ENCODE measurements at places on chromosomes 6 and 20.

- DNase-seq = no peak
These were observed 286.9 kb downstream of the PTPRK start for GRCh38 chr6:128233531-128233930.

DNA sequence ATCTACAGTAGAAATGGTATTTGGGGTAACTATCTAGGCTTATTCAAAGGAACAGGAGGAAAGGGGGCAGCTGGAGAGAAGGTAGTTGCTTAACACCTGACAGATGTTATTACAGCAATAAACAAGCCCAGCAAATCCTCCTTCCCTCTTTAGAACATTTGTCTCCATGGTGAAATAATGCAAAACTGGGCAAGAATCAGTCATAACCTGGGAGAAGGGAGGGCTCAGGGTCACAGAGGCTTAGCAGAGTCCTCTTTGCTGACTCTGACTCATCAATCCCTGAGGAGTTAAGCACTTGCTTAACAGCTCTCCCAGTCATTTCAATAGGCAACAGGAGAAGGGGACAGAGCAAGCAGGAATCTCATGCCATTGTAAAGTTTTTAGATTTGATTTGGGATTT is 230.3 kb downstream of the IBTK start:
- no peak for DNase-seq

DNA sequence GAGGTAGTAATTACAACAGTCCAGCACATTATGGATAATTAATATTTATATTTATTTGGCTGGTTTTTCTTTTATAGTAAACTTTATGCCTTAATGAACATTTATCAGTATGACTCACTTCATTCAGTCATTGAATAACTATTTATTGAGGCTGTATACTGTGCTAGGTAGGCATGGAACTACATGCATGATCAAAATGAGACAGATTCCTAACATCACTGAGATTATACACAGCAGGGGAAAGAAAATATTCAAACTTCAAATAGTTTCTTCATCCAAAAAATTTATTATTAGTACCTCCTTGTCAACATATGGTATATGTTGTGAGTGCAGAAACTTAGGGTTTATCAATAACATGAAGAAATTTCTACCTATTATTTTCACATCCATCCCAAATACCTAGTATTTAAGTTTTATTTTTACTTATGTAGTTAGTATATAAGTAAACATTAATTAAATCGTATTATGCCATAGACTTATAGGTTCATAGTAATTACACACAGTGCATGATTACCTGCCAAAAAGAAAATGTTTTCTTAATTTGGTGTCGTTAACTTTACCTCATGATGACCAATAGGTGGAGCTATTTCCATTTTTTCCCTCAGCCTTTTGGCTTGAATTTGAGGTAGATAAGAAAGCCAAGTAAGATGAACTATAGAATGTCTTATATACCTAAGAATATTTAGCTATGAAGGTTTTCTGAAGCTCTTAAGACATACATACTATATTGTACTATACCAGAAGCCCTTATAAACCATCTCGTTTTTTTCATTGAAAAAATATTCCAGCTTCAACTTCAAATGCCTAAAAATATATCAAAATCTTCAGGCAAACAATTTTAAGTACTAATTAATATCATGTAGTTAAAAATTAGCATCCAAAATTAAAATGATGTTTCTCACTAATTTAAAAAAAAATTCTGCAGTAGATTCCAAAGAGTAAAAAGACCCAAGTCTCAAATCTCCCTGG is 12.5 kb upstream of the TMEM30A start:
- no peak for DNase-seq

GRCh38 chr6:84927551-84927950 is 163.2 kb upstream of the TBX18 start:
- no peak for DNase-seq

GRCh38 chr20:62196286-62196685 is 13.5 kb downstream of the MTG2 start:
- DNase-seq = no peak

- DNase-seq = no peak
These were observed 584.7 kb downstream of the BMP2 start for GRCh38 chr20:7352165-7352564.

DNA sequence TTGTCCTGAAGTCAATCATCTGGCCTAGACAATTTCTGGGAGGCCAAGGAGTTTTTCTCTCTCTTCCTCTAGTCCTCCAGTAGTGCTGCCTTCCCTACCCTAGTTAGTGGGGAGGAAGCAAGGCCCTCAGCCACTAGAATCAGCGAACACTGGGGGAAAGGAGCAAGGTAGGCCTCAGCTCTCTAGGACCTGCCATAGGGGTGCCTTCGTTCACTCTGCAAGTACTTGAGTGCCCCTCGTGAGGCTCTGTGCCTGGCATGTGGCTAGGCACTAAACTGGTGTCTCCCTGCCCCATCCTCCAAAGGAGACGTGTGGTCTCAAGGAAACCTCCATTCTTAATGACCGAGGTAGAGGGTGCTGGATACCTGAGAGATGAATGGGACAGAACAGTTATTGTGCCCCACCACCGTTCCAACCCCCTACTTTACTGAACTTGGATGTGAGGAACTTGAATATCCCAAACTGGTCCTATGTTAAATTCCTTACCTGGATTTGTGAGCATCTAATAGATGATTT is 1.1 kb downstream of the DEF6 start:
- no peak for DNase-seq

DNA sequence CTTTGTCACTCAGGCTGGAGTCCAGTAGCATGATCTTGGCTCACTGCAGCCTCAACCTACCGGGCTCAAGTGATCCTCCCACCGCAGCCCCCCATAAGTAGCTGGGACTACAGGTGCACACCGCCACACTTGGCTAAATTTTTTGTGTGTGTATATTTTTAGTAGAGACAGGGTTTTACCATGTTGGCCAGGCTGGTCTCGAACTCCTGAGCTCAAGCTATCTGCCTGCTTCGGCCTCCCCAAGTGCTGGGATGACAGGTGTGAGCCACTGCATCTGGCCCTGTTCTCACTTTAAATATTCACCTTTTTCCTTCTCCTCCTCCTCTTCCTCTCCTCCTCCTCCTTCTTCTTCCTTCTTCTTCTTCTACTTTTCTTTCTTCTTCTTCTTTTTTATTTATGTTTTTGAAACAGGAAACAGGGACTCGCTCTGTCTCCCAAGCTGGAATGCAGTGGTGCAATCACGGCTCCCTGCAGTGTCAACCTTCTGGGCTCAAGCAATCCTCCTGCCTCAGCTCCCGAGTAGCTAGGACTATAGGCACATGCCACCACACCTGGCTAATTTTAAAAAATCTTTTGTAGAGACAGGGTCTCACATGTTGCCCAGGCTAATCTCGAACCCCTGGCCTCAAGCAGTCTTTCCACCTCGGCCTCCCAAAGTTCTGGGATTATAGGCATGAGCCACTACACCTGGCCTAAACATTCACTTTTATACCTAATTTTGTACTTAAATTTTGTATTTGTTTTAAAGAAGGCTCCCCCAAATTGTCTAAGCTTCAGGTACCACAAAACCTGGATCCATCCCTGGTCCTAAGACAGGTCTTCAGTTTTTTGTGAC is 47.2 kb upstream of the NCOA3 start:
- DNase-seq = no peak

- DNase-seq = no peak
These were observed 67.1 kb upstream of the SLC2A12 start for GRCh38 chr6:134119486-134119885.

DNA sequence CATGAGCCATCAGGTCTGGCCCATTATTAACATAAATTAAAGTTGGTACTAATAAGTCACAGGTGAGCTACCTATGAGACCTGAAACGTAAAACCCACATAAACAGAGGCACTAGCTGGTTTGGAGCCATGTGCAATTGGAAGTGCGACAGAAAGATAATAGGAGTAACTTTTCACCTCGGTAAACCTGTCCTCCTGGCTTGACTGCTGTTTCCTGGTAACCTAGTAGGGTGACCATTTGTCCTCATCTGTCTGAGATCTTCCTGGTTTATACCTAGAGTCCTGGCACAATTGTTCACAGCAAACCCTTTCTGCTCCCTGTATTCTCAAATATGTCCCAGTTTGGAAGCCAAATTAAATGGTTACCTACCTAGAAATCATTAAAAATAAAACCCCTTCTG is 7.4 kb downstream of the TBC1D20 start:
- no peak for DNase-seq

DNA sequence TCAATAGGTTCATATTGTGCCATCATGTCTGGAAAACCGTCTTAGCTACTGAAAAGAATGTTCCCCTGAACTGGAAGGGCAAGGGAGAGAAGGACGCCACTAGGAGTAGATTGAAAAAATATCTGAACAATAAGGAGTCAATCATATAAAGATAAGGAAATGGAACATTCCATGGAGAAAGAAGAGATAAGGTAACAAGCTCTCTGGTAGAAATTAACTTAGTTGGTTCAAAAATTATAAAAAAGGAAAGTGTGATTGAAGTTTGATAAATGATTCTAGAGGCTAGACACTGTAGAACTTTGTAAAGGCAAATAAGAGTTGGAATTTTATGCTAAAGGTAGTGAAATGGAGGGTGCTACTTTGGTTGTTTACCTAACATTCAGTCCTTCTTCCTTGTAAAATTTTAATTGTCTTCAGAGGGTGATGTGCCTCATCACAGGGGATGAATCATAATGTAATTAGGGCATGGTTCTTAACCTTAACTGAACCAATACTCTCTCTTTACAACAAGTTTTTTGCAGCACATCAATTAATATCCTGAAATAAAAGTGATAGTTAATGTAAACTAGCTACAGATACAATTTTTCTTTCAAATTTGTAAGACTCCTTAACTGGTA is 135.5 kb downstream of the GPX5 start:
- no peak for DNase-seq

DNA sequence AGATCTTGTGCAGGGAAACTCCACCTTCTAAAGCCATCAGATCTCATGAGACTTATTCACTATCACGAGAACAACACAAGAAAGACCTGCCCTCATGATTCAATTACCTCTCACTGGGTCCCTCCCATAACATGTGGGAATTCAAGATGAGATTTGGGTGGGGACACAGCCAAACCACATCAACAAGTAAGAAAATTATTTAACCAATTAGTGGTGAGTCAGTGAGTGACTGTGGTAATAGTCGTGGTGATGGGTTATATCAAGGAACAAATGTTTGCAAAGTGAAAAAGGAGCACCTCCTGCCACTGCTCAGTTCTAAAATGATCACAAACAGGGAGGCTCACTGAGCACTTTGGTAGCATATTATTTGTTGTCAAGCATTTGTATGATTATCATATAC is 20.6 kb downstream of the EPM2A start:
- DNase-seq = no peak

DNA sequence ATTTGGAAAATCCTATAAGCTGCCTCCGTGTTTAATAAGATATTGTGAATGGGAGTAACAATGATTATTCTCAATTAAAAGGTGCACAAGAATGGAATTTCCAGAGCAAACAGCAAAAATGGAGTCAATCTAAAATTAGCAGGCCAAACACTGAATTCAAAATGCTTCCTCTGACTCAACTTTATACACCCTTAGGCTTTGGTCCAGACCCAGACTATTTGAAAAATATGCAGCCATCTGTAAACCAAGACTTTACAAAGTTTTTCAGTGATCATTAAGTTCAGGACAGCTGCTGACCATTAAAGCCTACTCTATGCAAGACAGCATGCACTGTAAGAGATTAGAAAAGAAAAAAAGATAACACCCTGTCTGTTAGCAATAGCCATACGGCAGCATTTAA is 39.4 kb upstream of the CCN6 start:
- DNase-seq = no peak

DNA sequence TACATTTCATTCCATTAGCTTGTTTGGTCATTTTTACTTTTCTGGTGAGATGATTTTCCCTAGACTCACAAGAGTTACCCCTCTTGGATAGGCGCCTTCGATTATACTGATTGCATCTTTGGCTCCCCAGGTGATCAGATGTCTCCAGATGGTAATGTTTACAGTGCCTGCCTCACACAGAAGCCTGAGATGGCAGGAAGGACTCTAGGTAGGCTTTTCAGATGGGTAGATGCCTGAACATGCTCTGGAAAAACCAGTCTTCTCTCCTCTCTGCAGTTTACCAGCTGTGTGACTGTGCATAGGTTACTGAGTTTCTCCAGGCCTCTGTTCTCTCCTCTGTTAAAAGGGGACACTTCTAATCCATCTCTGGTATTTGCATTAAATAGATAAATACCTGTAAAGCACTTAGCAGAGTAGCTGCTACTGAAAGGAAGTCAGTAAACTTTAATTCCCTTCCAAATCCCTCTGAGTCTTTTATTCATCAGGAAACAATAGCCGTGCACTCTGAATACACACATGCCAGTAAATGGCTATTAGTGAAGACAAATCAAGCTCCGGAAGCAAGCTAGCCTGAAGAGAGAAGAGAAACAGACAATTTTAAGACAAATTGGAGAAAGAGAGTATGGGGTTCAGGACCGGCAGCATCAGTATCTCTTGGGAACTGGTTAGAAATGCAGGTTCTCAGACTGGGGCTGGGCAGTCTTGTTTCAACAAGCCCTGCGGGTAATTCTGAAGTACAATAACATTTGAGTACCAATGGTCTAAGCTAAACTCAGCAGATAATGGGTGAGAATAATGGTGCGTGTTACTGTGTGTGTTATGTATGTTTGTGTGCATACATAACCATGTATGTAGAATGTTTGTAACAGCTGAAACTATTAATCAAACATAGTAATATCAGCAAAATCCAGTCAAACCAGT is 139.4 kb downstream of the UST start:
- DNase-seq = no peak

DNA sequence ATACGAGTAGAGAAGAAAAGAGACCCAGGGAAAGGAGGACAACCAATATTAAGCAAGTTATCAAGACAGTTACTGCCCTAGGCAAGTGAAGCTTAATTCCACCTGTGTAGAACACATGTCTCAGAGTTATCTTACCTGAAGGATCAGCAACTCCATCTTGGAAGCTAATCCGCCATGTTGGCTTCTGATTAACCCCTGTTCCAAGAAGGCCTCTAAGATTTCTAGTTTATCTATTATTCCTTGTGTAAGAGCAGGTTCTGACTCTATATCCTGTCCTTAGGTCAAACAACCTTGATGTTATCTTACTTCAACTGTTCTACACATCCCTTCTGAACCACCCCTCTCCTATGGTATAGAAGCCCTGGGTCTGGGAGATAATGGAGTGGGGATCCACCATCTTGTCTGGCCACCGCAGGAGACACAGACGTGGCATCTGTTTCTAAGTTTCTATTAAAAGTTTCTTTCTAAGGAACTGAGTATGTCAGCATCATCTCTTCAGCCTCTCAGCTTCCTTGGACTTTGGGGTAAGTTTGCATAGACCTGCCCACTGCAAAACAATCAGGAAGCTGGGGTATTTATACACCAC is 27.7 kb upstream of the PTPN1 start:
- DNase-seq = no peak
